ENCODE measurements at places on chromosomes 1 and 21.
A peak's percentile ranks its signal among the peaks of the same experiment; 100 is the strongest.

DNA sequence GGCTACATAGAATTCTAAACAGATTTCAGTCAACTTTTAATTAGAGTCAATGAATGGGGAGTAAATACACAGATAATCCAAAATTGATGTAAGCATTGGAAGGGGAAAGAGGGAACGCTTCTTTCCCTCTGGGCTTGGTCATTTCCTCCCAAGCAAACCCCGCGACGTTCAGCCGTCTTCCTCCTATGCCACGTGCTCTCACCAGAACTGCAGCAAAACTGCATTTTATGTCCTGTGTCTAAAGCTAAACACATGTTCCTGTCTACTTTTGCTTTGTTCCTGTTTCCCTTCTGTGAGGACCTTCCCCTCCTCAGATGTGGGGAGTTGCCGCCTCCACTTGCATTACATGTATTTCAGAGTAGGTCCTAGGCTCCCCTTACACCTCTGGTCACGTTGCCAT, 27.2 kb downstream of the UTP25 start:
- no peak for DNase-seq

DNA sequence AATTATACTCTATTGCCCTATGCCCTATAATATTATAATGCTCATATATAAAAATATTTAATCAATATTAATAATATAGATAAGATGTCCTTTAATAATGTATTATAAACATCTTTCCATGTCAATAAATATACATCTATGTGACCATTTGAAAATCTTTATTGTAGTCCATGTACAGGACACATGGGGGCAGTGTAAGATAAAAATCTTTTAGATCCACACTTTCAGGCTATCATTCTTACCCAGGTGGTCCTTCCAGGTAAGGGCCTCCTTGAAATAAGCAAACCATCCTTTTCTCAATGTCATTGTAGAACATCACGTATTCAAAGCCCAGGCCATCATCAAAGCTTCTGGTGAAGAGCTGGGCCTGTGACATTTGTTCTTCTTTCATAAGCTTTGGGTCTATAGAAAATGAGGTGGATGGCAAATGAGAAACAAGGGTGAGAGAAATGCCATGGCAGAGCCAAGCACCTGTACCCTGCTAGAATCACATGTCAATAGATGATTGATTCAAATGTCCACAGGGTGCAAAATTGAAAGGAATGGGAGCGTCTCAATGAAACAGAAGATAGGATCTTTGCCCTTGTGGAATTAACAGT, 20.2 kb downstream of the THEM4 start:
- DNase-seq: no peak

DNA sequence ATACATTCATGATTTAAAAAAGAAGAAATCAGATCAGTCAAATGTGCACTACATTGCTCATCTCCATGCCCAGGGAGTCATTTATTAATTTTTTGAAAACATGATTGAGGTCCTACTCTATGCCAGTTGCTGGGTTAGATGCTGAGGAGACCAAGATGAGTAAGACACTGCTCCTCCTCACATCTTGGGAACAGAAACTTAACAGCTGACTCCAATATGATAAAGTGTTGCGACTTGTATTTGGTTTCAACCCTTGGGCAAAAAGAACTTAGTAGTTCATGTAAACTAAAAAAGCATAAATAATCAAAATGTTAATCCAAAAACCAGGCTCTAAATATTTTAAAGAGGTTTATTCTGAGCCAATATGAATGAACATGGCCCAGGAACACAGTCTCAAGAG, 56.9 kb downstream of the OPTC start:
- DNase-seq: no peak

DNA sequence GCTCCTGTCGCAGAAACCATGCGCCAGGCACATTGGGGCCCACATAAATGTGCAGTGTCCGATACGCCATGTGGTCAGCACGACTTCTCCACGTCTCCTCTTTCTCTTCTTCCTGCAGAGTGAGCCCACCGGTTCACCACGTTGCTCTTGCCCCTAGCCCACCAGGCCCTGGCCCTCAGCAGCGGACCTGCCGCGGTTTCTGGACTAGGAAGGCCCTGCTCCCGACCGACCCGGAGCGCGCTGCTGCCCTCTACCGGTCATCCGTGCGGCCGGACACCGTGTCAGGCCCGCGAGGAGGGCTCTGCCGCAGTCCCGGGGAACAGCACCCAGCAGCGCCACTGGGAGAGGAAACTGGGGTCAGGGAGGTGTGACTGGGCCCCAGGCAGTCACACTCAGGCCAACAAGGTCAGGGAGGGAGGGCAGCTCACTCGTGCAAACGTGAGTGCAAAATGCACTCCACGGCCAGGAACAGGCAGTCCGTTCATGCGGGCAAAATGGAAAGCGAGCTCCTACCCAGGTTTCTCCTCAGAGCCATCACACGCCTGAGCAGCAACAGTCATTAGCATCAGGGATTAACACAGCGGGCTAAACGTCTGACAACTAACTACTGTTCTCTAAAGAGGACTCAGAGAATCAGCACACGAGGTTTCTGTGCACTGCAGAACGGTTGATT, 13.7 kb downstream of the TLR5 start:
- peak; percentile 79 for DNase-seq

Measured in body of pancreas (tissue), 4 donors.